ENCODE measurements at places on chromosomes 2 and 18.

DNA sequence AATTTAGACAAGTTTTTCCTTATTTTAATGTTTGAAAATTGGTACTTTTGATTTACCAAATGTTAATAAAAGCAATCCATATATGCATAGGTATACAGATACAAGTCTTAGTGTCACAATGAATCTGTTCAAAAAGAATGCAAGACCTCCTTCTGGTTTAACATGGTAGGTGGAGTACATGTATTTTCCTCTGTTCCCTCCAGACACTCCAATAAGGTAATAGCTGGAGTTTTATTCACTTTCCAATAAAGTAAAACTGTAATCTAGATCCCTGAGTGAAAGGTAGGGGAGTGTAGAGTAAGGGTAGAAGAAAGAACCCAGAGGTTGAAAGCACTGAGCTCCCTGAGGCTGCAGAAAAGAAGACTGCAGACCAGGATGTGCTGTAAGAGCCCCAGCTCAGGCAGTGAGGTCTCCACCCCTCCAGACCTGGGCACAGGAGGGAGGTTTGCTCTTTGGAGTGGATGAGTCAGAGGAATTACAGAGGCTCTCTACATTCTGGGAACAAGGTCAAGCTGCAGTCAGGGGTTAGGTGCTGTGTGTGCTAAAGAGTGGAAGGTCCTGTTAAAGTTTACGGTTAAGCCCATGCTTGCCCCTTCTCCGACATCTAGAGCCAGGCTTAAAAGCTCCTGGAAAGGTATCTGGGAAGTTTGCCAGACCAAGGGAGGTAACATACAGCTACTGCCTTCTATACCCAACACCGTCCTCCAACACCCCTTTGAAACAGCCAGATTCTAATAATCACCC is 27.6 kb upstream of the STAT1 start:
- ATAC-seq = peak; percentile 73

- ATAC-seq = 0 out of 3 replicates have a peak, but pooled peaks have one; percentile 29
These were observed 40.3 kb downstream of the AP1S3 start for GRCh38 chr2:223797037-223797436.

- ATAC-seq = peak; percentile 9
These were observed 676 bp downstream of the SH3BP4 start for GRCh38 chr2:234952270-234953115.

DNA sequence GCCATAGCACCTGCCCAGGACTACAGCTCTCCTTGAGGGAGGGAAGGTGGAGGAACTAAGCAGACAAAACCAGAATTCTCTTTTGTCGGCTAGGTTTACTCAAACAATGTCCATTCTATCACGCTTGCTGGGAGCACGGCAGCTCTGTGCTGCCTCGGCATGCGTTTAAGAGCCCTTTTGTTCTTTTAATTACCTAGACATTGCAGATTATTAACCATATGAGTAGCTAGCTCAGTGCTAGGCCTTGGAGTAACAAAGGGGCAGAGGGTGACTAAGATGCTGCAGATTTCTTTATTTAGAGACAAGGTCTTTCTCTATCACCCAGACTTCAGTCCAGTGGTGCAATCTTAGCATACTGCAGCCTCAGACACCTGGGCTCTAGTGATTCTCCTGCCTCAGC is 11.1 kb downstream of the MSGN1 start:
- no peak for ATAC-seq

GRCh38 chr2:8174641-8175257 is 507.1 kb upstream of the ID2 start:
- ATAC-seq = no peak

DNA sequence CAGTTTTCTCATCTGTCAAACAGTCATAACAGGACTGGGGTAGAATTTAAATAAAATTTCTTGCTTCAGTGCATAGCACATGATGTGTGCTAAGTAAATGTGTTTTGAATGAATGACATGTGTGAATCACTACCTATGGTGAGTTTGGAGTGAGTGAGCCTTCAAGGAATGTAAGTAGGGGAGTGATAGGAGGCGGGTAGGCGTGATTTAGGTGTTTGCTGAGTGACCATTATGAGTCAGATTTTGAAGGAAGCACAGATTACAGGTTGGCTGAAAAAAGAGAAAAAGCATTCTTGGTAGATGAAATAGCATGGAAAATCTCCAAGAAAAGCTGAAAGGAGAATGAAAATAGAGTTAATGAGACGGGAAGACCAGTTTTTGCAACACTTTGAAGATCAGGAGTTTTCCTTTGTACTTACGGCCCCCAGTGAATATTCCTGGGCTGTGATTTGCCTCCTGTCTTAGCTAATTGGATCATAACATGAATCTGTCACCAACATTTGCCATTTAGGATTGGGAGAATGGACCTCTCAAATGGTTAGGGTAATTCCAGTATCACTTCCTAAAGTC is 136.9 kb upstream of the GATA6 start:
- ATAC-seq = peak; percentile 36

DNA sequence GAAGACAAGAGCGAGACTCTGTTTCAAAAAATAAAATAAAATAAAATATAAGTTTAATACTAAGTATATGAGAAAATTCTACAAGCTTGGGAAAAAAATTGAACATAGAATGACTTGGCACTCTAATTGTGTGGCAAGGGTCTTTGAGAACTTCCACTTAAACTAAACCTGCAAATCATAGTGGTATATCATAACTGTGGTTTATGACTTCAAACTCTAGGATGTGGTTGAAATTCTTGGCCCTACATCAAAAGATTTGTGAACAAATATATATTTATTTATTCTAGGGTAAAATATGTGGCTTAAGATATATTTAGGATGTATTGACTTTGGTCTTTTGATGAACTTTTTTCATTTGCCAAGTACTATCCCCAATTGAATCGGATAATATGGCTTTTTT is 3.1 kb upstream of the FAM171B start:
- ATAC-seq = no peak

DNA sequence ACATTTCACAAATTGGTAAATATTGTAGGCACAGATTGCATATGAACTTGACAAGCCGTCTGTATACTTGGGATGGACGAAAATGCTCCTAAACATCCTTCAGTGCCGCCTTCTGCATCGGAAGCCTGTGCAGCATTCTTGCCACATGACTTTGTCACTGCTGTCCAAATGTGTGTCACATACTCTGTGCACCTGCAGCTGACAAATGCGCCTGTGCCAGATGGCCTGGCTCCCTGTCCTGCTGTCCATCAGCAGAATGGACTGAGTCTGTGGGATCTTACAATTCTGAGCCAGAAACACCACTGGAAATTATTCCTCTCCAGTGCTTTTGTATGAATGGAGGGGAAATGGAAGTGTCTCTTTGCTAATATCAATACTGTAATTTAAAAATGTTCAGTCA is 89.9 kb downstream of the DCDC2C start:
- no peak for ATAC-seq
